Stimulated activated CD4-positive, alpha-beta T cell treated with anti-CD3 and anti-CD28 coated beads, TNF-alpha, amount 100 ng/mL, for 1 hour (primary cell): ENCODE measurements at places on chromosomes 2 and 18.

- DNase-seq = no peak
These were observed 46.4 kb downstream of the KCTD18 start for GRCh38 chr2:200463452-200463851.

DNA sequence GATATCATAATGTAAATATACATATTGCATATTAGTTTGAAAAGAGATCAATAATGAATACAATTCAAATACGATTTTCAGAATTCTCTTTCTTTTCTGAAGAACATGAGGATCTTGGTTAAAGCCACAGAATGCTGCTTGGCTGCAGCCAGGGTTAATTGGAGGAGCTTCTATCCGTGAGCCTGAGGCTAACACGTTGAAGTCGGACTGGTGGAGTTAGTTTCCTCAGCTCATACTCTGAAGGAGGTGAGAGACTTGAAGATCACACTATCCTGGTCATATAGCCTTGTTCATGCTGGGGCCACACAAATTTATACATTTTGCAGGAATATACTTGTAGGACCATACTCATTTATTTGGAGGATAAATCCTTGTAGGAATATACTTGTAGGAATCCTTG, 335.8 kb downstream of the TRIB2 start:
- DNase-seq = no peak

DNA sequence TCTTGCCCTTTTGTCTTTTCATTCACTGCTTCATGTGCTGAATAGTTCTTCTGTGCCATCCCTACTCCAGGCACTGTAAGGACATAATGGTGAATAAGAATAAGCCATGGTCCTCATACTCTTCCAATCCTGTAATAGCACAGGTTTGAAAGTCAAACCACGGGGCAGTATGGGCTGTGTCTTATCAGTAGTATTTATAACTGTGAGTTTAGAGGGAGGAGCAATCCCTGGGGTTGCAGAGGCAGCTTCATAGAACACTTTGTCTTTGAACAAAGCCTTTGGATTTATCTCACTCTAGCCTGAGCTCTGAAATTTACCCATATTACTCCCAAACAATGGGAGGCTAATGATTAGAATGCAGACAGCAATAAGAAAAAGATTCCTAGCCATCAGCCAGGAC, 30.2 kb upstream of the ALK start:
- DNase-seq = no peak

GRCh38 chr18:46346213-46346612, 242.0 kb downstream of the HAUS1 start:
- DNase-seq = no peak

GRCh38 chr2:192471982-192472381, 277.2 kb upstream of the TMEFF2 start:
- DNase-seq = no peak

DNA sequence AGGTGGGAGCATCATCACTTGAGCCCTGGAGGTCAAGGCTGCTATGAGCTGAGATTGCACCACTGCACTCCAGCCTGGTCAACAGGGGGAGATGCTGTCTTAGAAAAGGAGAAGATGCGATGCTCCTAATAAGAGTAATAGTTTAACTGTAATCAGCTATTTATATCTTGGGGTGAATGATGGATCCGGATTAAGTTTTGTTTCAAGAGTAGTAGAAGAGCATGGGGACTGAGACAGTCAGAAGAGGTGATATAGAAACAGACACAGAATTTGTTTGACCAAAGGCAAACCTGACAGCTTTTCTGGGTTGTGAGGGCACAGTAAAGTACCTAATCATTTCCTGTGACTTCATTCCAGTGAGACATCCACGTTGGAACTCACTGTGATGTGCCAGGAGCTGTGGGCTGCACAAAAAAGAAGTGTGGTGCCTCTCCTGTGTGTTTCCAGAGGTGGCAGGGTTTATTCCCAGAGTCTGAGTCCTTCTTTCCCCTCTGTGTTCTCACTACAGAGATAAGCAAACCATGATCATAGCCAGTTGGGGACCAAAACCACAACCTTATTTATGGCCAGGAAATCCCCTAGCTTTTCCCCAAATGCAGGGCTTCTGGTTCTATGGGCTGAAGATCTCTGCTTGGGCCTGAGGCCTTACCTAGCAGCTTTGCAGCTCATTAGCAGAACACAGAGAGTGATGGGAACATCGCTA, 113.7 kb downstream of the XRCC5 start:
- no peak for DNase-seq

DNA sequence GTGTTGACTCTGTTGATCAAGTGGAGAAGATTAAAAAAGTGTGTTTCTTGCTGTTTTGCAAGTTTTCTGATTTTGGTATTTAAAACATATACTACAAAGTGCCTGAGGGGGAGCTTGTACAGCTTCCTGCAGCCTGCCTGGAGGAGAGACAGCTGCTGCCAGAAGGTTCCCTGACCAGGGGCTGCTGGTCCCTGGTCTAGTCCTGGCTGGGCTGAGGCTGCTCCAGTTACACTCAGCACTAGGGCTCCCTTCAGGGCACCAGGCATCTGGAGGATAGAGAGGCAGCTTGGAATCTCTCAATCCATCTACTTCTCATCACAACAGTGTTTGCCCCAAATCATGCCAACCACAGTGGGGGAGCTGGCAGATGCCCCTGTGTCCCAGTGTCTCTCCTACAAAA, 4.8 kb downstream of the MC2R start:
- no peak for DNase-seq

DNA sequence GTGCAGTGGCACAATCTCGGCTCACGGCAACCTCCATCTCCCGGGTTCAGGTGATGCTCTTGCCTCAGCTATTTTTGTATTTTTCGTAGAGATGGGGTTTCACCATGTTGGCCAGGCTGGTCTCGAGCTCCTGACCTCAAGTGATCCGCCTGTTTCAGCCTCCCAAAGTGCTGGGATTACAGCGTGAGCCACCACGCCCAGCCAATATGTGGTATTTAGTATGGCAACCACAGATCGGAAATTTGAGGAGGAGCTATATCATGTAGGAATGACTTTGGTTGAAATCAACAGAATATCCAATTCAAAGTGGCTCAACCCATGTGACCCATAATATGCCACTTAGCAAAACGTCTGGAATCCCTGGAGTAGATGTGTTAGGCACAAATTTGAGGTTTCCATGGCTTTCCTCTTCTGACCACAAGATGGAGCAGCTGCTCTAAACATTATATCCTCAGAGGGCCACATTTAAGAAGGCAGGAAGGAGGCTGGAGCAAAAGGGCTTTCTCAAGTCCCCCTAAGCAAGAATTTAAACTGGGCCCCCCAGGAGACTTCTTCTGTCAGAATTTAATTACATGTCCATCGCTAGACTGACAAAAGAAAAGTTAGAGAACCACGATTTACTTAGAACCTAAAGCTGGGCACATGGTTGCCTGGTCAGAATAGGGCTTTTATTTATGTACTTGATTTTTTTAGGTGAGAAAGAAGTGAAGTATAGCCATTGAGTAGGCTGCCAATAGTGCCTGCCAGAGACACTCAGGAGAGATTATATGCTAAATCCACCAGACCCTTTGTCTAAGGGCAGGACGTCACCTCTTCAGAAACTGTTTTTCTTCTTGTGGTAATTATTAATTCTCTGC, 49.6 kb upstream of the ITSN2 start:
- DNase-seq = peak; percentile 4

- no peak for DNase-seq
These were observed 657.2 kb downstream of the IRS1 start for GRCh38 chr2:226142463-226142862.

GRCh38 chr2:234401426-234401825, 95.5 kb downstream of the ARL4C start:
- DNase-seq = no peak

DNA sequence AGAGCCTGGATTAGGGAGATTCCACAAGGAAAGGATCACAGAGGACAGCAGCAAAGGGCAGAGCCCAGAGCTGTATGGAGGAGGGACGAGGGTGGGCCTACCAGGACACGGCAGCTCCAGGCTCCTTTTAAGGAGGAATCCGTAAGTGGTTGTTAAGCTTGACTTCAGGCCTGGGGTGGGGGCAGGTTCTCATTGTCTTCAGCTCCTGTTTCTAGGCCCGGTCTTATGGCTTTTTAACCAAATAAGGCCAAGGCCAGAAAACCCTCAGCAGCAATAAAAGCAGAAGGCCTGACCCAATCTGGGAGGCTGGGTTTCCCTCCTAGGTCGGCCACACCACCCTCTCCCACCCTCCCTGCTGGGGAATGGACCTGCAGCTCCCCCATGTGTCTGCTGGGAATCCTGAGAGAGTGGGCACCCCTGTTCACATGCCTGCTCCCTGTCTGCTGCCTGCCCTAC, 111.2 kb downstream of the PLB1 start:
- DNase-seq = no peak

DNA sequence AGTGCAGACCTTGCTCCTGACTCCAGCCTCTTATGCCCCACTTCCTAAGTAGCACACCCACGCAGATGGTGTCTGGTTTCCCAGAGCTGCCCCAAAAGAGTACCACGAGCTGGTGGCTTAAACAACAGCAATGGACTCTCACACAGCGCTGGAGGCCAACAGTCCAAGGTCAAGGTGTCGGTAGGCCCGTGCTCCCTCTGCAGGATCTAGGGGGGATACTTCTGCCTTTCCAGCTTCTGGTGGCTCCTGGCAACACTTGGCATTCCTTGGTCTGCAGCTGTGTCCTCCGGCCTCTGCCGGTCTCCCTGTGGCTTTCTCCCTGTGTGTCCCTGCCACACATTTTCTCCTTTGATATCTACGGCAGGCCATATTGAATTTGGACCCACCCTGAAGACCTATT, 99.0 kb downstream of the TSHZ1 start:
- DNase-seq = no peak

DNA sequence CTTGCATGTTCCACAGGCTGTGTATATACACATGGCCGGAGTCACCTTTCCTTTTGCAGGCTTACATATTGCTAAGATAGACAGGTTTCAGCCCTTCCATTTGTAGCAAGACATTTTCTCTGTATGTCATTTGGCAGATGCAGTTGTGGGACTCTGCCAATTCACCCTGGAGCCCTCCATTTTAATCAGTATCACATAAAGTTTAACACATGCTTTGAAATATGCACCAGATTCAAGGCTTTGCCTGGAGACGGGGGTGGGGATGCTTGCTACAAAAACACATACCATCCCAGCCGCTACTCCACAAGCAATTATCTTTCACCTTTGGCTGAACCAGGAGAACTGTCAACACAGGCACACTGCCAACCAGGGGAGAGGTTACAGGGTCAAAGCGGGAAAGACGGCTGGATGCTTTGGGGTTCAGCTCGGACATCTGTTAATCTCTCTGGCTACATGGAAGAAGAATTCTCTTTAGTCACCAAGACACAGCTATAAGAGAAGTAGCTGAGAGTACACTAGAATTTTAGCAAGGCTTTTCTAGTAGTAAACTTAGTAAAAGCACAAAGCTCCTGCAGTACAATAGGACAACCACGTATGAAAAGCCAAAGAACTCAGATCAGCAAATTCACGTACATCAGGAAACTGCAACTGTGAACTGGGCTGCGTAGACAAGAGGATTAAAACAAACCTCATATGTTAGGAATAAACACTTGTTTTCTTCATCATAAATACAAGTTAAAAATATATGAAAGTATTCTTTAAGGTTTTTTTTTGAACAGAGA, 130.9 kb downstream of the EXOC6B start:
- DNase-seq = no peak

DNA sequence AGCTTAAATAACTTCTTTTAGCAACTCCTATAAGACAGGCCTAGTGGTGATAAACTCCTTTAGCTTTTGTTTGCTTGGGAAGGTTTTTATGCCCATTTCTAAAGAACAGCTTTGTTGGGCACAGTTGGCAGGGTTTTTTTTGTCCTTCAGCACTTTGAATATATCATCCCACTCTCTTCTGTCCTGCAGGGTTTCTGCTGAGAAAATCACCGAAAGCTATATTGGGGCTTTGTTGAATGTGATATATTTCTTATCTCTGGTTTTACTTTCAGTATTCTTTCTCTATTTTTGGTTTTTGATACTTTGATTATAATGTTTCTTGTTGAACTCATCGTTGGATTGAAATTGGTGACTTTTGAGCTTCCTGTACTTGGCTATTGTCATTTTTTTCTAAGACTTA, 372.8 kb upstream of the ZC3H15 start:
- DNase-seq = no peak

- DNase-seq = no peak
These were observed 147.6 kb downstream of the HDAC4 start for GRCh38 chr2:239253264-239253663.
